Naive thymus-derived CD8-positive, alpha-beta T cell (primary cell): ENCODE measurements at places on chromosomes 12 and 14.

DNA sequence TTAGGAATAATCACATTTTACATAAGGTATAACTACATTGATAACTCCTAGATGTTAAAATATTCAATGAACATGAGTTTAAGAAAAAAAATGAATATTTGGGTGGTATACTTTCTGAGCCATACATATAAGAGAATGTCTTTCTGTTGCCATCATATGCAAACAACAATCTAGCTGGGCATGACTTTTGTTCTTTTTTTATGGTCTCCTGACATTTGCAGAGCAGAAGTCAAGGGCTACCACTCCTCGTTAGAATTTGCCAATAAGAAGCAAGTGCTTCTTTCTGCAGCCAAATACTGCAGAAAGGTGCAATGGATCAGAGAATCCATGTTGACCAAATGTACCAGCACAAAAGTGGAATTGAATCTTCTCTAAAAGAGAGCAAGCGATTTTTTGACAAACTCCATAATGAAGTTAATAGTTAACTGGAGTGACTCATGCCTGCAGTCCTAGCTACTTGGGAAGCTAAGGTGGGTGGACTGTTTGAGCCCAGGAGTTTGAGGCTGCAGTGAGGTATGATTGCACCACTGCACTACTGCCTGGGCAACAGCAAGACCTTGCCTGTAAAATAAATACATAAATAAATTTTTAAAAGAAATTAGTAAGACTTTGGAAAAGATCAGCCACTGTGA lies 25.5 kb upstream of the CCDC91 start:
- DNase-seq: no peak

DNA sequence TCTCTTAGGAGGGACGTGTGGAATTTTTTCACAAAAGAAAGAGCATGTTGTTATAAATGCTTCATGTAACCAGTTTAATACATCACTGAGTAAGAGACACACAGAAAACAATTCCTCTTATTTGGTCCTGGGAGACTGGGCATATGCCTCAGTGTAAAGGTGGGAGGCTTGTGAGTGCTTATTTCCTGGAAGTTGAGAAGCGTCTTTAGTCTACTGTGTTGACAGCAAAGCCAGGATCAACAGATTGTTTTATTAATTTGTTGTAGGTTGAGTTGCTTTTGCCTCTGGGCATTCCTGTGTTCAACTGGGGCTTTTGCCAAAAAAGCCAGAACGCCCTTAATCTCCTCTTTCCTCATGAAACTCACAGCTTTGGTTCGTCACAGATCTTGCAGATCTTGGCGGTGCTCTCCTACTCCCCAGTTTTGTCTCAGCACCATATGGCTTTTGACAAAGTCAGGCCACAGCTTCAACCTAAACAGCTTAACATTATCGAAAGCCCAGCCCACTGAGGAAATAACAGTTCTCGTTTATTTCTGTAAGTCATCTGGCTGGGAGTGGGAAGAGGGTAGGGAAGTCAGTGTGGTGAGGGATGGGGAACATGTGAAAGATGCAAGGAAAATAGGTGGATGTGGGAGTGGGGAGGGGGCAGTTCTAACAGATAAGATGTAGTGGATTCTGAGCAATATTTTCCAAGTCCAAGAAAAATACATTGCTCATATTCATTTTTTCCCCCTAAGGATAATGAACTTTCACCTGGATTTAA lies 227.2 kb downstream of the DACT1 start:
- DNase-seq: no peak

DNA sequence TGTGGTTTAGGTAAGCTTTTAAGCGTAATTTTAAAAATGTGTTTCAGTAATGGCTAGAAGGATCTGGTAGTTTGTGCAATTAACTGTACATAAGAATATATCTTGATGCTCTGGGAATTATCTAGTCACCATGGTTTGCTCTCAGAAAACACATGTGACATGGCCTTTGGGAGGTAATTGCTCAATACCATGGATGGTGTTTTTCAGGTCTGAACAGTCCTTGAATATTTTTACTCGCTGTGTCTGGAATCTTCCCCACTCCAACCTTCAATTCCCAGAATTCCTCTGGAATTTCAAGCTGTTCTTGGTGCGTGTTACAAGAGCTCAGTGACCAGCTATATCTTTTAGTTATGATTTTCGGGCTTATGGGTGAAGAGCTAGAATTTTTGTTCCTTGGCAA lies 85.3 kb downstream of the DAAM1 start:
- no peak for DNase-seq

DNA sequence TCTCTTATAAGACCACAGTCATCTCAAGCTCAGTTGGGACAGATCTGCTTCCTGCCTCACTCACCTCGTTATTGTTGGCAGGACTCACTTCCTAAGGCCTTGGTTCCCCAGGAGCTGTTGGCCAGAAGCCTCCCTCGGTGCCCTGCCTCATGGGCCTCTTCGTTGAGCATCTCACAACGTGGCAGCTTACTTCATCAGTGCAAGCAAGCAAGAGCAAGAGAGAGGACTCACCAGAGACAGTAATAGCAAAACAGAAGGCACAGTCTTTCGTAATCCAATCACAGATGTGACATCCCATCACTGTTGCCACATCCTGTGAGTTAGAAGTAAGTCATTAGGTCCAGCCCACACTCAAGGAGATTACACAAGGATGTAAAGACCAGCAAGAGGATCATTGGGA lies 5.1 kb upstream of the NUMB start:
- no peak for DNase-seq

DNA sequence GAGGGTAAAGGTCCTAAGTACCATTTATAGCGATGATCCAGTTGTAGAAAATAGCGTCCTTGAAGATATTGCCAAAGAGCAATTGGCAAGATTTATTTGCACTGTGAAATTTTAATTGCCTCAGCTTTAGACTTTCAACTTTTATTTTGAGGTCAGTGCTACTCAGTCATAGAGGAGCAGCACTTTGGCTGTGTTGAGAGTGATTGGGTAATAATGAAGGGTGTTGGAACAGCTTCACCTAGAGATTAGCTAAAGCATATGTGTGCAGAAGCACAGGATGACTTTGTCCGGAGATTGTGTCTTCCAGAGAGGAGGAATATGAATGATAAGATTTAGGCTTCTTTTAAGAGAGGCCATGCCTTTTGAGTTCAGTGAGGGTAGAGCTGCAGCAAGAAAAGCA lies 164.8 kb downstream of the NPAS3 start:
- DNase-seq: no peak
